HT-29 (cell line): ENCODE measurements at places on chromosomes 3 and 15.
A peak's percentile ranks its signal among the peaks of the same experiment; 100 is the strongest.

- no peak for DNase-seq
Observed at GRCh38 chr15:98160236-98160635, 199.7 kb downstream of the ARRDC4 start.

DNA sequence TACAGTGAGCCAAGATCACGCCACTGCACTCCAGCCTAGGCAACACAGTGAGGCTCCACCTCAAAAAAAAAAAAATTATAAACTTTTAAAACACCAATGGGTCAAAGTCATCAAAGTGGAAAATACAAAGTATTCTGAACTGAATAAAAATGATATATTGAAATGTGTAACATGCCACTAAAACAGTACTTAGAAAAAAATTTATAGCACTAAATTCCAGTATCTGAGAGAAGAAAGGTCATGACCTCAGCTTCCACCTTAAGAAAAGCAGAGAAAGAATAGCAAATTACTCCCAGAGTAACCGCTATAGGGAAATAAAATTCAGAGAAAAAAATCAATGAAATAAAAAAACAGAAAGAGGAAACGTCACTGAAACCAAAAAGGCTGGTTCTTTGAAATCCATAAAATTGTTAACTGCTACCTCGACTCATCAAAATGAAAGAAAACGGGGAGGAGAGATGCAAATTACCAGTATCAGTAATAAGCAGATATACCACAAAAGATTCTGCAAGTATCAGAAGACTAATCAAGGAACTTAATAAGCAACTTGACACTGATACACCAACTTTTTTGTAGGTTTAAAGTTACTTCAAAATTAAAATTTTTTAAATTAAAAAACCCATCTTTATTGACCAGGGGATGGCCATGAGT, 20.8 kb downstream of the ATP13A3 start:
- no peak for DNase-seq

- DNase-seq = peak; percentile 87
Observed at GRCh38 chr15:65856821-65857455, 12.4 kb upstream of the RAB11A start.

GRCh38 chr3:192077795-192078497, 617.0 kb downstream of the PYDC2 start:
- DNase-seq = no peak

GRCh38 chr3:125003859-125004595, 51.8 kb downstream of the HEG1 start:
- DNase-seq = no peak

DNA sequence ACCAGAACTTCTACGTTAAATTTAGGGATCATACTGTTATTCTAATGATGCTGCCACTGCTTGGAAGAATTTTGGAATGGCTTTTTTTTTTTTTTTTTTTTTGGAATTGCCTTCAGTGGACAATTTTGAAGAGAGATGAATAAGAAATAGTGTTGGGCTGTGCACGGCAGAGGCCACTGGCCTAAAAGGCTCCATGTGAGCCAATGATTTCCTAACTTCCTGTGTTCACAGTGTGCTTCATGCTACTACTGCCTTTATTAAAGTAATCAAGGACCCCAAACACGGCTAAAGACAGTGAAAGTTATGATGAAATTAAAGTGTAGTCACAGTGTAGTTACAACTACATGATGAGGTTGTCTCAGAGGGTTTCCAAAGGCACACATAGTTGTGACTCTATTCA, 100.8 kb upstream of the TNFAIP8L3 start:
- no peak for DNase-seq

- peak; percentile 61 for DNase-seq
Observed at GRCh38 chr3:134249935-134250716, 533 bp downstream of the RYK start.

DNA sequence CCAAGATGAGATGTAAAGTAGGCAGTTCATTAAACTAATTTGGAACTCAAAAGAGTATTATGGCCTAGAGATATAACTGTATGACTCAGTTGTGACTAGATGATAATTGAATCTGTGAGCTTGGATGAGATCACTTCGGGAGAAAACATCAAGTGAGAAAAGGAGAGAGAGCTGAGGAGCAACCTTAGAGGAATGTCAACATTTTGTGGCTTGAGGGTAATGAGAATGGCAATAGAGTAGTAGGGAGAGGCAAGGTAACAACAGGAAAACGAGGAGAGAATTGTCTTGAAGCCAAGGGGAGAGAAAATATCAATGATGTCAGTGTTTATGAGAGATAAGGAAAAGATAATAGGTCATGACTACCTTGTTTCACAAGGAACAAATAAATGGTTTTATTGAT, 580.2 kb downstream of the NLGN1 start:
- no peak for DNase-seq

GRCh38 chr3:194685065-194685717, 492 bp upstream of the FAM43A start:
- DNase-seq = no peak

- no peak for DNase-seq
Observed at GRCh38 chr3:113668015-113668414, 28.4 kb downstream of the USF3 start.

DNA sequence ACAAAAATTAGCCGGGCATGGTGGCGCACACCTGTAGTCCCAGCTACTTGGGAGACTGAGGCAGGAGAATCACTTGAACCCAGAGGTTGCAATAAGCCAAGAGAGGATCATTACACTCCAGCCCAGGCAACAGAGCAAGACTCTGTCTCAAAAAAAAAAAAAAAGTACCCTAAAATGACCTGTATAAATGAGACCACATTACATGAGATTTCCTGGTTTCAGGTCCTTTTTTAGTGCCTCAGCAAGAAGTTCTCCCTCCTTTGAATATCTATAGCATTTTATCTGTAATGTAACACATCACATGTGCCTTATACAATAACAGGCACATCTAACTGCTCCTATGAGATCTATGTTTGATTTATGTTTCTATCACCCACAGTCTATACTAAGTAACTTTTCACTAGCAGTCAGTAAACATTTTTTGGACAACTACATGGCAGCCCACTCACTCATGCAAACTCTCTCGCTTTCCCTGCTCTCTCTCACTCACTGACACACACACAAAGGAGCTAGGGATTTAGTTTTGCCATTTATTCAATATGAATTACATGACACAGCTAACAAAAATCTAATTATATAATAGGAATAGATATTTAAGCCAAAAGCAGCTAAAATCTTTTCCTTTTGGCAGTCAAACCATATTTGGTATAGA, 34.1 kb downstream of the ADAM10 start:
- no peak for DNase-seq

GRCh38 chr15:90895571-90896117, 7.5 kb upstream of the MAN2A2 start:
- DNase-seq = peak; percentile 51

DNA sequence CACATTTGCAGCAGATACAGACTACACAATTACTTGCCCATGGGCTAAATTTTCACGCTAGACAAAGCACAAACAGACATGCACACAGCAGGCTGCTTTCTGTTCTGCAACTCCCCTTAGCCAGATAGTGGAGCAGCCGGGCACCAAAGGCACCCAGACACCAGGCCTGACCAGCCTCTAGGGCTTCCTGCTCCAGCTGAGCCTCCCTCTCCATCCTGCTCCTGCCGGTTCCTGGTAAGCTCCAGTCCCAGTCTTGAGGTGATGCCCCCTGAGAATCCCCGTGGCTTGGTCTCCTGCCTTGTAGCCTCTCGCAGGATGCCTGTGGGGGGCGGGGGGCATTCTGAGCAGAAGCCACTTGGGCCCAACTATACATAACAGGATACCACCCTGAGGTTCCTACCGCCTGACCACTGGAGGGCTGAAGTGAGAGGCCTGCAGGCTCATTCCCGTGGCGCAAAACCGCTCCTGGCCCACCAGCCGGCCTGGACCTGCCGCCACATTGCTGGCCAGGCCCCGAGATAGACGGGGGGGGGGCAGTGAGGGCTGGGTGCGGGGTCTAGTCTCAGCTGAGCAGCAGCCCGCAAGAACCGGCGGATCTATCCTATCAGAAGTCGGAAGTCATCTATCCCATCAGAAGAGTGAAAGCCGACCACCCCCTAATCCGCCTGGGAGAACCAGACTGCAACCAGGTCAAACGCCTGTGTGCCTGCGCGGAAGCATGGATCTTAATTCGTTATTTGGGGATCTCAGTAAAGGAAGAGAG, 3.9 kb downstream of the FOXL2 start:
- no peak for DNase-seq

DNA sequence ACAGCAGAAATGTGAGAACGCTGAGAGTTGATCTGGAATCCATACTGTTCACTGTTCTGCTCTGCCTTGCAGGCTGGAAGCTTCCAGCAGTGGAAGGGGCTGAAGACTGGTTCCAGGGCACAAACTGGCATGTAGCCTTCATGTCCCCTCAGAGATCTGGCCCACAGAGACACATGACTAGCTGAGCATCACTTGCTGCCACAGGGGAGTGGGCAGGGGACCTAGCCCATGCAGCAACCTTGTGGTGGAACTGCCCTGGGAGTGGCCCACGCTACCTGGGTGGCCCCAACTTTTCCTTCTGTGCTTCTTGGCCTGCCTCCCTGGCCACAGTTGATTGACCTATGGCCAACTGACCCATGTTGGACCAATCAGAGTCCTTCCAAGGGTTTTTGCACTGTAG, 98.1 kb downstream of the TPRA1 start:
- no peak for DNase-seq

GRCh38 chr15:87123676-87124382, 1044.2 kb downstream of the AGBL1 start:
- no peak for DNase-seq

- DNase-seq = no peak
Observed at GRCh38 chr3:120144267-120144666, 50.0 kb upstream of the GSK3B start.

DNA sequence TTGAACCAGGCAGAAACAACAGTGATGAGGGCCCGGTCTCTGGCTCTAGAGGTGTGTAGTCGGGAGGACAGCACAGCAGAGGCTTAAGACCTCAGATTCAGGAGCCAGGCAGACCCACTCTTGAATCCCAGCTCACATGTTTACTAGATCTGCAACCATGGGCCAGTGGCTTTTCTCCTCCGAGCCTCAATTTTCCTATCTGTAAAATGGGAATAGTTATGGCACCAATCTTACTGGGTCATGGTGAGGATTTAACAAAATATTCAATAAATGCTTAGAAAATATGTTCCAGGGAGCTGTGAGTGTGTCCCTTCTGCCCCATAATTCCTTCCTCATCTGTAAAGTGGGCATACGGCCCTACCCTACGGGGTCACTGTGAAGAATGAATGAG, 506.9 kb downstream of the SHQ1 start:
- DNase-seq = no peak

GRCh38 chr3:55173504-55173903, 245.6 kb upstream of the LRTM1 start:
- DNase-seq = no peak

DNA sequence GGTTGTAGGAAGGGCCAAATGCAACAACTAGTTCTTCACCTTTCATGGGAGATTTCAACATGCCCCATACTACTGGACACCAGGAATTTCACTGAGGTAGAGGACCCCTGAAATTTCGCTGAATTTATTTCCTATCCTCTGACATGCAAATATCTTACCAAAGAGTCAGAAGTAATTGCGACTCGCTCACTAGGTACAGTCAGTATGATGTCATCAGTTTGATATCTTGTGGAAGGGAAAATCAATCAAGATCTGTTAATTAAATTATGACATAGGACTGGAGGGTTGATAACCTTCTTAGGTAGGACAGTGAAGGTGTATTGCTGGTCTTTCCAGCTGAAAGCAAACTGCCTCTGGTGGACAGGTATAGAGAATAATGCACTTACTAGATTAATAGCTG, 74.9 kb upstream of the TNIK start:
- DNase-seq = no peak

DNA sequence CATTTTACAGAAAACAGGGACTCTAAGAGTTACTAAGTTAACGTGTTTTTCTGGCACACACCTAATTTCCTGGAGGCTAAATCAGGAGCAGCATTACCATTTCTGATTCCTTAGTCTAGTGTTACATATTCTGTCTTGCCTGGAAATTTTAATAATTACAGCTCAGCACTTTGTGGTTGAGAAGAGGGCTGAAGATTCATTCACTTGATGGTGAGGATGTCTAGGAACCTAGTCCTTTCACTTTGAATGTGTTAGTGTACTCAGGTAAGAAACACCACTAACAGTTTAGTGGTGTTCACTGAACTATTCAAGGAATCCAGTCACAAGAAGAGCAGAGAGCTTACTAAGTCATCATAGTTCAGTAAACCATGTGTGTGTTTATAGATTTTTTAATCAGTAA, 102.8 kb downstream of the STT3B start:
- DNase-seq = no peak

DNA sequence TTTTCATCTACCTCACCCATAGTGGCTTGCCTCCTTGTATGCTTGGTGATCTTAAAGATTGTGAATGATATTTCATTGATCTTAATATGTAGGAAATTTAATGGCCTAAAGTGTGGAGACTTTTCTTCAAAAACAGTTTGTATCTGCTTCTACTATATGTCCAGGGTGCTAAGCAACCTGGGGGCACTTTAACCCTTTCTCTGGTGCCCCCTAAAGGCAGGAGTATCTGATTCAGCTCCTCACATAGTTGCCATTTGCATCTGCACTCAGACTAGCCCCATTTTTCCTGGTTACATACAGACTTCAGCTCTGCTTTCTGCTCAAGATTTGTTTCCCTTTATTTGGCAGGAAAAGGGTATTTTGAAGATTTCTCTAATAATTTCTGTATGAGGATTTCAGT, 5.2 kb upstream of the PFN2 start:
- no peak for DNase-seq

DNA sequence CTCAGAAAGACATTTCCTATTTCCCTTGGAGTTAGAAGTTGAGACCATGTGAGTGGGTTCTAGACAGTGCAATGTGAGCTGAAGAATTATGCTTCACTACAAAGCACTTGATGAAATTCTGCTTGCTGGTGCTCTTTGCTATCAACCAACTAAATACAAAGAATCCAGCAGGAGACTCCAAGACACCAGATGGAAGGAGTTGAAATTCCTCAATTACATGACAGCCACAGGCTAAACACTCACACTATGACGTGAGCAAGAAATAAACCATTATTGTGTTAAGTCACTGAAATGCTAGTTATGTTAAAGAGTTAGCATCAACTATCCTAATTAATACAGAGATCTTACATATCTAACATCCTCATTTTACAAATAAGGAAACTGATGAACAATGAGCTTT, 8.2 kb upstream of the MAP4 start:
- no peak for DNase-seq

DNA sequence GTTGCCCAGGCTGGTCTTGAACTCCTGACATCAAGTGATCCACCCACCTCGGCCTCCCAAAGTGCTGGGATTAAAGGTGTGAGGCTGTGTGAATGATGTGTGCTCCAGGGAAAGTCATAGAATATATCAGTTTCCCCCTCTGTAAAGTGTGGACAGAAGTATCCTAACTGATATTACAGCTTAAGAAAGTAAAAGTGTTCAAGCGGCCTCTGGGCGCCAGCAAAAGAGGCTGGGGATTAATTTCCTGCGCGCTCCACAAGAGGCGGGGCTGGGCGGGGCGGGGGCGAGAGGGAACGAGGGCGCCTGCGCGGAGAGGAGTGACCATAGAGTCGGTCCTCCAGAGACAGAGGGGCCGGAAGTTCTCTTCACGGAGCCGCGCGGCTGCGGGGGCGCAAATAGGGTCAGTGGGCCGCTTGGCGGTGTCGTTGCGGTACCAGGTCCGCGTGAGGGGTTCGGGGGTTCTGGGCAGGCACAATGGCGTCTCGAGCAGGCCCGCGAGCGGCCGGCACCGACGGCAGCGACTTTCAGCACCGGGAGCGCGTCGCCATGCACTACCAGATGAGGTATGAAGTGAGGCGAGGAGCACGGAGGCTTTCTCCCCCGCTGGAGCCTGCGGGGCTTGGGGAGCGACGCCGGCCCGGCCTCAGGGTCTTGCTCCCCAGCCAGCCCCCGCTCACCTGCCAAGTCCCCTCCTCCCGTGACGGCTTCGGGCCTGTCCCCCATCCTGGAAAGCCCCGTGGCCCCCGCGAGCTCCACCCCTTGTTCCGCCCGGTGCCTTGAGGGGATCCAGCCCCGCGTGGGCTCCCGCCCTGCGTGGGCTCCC, at the start of gene JAGN1:
TSS of gene JAGN1 (plus strand) at position 362 of the 823 bp plus-strand sequence. CDS start at position 475, 113 bp downstream.
- DNase-seq = peak; percentile 82
